ENCODE measurements at places on chromosomes 2 and 18. TPM values are rescaled to one million over a fixed set of nuclear protein-coding genes. Genes with fewer than 3 reads are reported as not detected.

CRYGB gene
- total RNA-seq, result not detected

CROCC2 gene
- not detected for total RNA-seq

ALMS1 gene
- 10.1 TPM for total RNA-seq

C1QL2 gene
- 0.53 TPM for total RNA-seq

SMCHD1 gene
- 14.3 TPM for total RNA-seq

Data from A549 treated with Mapracorat at 1 μM for 4 hours (cell line).